Kidney (tissue), 22 donors: ENCODE measurements at places on chromosomes 2 and 18. TPM values are rescaled to one million over a fixed set of nuclear protein-coding genes. Genes with fewer than 3 reads are reported as not detected.

The FSHR gene
- 0.54 TPM for total RNA-seq

The UGT1A10 gene
- not detected for total RNA-seq

The NLRC4 gene
- 2.3 TPM for total RNA-seq

The LBX2 gene
- 2.5 TPM for total RNA-seq
